Aorta (tissue), 5 donors: ENCODE measurements at places on chromosomes 2 and 18.

- no peak for DNase-seq
These were observed 92.8 kb downstream of the AKAIN1 start for GRCh38 chr18:5104246-5104645.

- DNase-seq: no peak
These were observed 3.5 kb downstream of the CHPF start for GRCh38 chr2:219539926-219540678.

- no peak for DNase-seq
These were observed 273.6 kb downstream of the PRKCE start for GRCh38 chr2:45925026-45925425.

- DNase-seq: no peak
These were observed 23.3 kb downstream of the KCTD18 start for GRCh38 chr2:200486529-200486928.

GRCh38 chr2:118449401-118449800 lies 361.1 kb downstream of the INSIG2 start:
- DNase-seq: no peak

DNA sequence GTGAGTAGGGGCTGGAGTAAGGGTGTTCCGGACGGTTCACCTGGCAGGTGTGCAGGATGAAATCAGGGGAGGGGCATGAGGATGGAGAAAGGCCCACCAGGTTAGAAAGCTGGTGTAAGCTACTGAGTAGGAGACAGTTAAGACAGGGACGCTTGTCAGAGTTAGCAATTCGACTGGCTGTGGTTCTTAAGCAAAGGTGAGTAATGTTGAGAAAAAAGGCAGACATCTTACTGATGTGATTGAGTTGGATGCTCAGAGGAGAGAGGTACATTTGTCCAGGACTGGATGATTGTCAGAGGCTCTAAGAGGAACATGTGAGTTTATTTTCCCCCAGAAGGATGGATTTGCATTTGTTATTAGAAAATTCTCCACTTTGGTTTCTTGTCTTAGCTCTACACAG lies 90.5 kb upstream of the MGAT5 start:
- no peak for DNase-seq

GRCh38 chr2:112782234-112782799 lies 2.0 kb downstream of the IL1A start:
- DNase-seq: no peak

DNA sequence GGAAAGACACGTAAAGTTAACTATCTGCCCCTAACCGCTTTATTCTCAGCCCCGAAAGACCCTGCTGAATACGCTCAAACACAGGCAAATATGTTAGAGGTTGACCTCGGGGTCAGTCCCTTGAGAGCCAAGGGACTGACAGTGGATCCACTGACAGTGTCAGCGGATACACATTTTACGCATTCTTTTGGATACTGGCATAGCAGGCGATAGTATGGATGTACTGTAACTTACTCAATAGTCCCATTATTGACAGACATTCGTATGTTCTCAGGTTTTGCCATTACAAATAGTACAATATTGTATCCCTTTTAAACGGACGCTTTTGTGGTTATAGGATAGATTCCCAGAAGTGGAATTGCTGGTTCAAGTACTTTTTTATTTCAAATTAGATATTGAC lies 13.4 kb downstream of the ATP6V1B1 start:
- no peak for DNase-seq

DNA sequence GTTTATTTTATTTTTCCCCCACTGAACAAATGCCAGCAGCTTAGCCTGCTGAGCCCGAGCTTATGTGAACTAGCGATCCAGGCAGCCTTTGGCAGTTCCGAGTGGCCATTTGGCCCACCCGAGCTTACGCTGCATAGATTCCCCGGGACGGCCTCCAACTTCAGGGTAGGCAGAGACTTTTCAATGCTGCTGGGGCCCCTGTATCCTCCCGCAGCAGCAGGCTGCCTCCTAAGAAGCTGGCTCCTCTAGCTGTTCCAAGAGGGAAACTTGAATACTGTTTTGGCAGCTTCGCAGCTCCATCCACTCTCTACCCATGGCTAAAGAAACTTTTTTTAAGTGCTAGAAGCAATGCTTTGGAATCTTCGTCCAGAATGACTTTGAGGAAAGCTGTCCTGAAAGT lies 295.2 kb downstream of the SS18 start:
- no peak for DNase-seq

DNA sequence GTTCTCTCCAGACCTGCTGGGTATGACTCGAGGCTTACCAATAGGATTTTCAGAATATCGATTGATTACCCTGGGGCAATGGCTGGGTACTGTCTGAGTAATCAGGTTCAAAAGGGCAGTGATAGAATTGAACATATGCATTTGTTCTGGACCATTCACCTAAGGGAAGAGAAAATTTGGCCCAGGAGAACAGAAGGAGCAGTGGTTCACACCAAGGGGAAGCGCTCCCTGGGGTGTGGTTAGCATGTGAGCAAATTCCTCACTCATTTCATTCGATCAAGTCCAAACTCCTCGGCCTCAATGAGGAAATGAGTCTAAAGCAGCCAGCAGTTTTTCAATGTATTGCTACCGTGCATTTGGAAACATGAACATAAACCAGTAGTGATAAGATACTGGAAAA lies 55.6 kb downstream of the CYP26B1 start:
- no peak for DNase-seq

- DNase-seq: no peak
These were observed 204.2 kb downstream of the LOXHD1 start for GRCh38 chr18:46452820-46453219.

DNA sequence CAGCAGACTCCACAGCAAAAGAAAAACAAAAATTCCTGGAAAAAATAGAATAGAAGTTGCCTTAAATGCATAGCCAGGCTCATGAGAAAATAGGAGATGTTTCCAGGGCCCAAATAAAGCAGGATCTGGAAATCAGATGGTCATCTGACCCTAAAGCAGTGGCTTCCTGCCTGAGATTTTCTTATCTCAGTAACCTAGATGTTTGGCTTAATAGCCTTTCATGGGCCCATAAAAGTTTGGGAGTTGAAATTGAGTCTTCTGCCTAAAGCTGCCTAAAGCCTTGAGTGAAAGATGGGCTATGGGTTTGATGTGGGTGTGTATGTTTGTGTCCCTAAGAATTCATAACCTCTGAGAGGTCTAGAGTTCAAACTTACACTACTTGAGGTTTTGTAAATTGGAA lies 149.1 kb downstream of the ANTXR1 start:
- DNase-seq: no peak

GRCh38 chr2:168738062-168738461 lies 64.4 kb upstream of the NOSTRIN start:
- DNase-seq: no peak

DNA sequence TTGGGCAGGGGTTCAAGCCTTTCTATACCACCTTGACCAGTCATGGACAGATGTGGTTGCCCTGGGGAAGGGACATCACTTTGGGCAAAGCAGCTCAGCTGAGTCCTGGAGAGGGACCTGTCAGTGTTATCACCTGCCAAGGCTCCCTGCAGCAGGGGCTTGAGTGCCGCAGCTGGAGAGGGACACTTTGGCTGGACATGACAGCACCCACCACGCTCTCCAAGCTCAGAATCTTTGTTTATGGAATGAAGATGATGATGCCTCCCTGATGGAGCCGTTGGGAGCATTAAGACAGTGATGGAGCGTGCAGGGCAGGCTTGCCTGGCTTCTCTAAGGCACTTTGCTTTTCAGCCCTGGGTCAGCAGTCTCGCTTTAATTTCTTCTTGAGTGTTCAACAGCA lies 4.3 kb upstream of the TFCP2L1 start:
- DNase-seq: no peak

GRCh38 chr2:194550702-194551101 lies 1106.3 kb upstream of the SLC39A10 start:
- DNase-seq: no peak

GRCh38 chr2:171675810-171676345 lies 11.4 kb upstream of the DYNC1I2 start:
- DNase-seq: no peak

GRCh38 chr2:40095000-40095399 lies 315.9 kb upstream of the THUMPD2 start:
- no peak for DNase-seq
